Activated gamma-delta T cell treated with anti-CD3 and anti-CD28 coated beads, Interleukin-2, amount 50 U/mL, for 16 hours (primary cell): ENCODE measurements at places on chromosomes 12 and 14.

DNA sequence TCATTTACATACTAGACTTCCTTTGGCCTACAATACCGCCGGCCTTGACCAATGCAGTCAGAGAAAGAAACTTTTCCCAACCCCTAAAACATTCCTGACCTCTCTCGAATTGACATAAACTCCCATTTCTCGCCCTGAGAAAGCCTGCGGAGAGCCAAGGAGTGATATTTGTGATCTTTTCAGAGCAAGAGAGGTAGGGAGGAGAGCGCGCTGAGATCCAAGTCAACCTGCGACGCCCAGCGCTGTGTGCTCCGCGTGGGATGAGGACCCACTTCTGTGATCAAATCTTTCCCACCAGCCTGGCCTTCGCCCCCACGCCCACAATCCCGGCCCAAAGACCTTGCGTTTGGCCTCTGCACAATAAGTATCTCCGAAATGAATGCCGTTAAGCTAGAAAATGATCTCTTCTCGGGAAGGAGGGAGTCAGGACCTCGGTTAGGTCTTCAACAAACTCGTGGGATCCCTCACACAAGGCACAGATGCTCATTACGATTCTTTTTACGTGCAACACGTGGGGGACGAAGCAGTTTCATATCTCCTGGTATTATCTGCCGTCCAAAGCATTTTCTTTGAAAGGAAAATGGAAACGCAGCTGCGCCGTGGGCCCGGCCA is 6.3 kb upstream of the NPAS3 start:
- no peak for DNase-seq

DNA sequence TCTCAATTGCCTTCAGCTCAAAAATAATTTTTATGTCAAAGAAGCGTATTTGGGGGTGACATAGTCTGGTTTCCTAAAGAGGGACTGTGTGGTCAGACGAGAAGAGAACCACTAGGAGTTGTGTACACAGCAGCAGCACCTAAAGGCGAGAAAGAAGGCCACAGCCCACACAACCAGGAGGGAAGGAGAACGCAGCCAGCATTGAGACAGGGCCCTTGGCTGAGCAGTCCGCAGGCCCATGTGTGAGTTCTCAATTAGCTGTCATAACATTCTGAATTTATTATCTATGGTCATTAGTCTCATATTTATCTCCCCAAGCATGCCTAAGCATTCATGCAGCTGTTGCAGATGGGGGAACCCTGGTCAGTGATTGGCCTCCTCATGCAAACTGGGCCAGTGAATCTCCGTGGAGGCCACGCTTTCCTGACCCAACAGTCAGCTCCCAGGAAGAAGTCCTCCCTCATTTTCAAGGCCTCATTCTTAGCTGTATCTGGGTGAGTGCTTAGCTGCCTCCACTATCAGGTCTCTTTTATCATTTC is 81.2 kb upstream of the ATF7IP start:
- no peak for DNase-seq

- no peak for DNase-seq
Observed at GRCh38 chr12:118299791-118300460, 72.8 kb downstream of the TAOK3 start.

GRCh38 chr12:130044991-130045621 is 117.2 kb upstream of the FZD10 start:
- no peak for DNase-seq

DNA sequence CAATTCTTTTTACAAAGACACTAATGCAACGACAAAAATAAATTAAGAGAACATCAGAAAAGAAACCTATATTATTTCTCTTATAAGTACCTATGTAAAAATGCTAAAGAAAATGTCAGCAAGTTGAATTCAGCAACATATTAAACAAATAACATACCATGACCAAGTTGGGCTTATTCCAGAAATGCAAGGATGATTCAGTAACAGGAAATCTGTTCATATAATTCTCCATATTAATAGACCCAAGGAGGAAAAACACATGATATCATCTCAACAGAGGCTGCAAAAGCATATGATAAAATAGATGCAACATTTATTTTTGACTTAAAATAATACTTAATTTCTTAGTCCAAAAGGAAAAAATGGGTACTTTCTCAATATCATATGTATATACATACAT is 25.1 kb upstream of the GPHB5 start:
- DNase-seq = no peak

GRCh38 chr12:72995616-72996015 is 723.4 kb downstream of the TRHDE start:
- DNase-seq = no peak

GRCh38 chr14:64786296-64787149 is 82.3 kb downstream of the PLEKHG3 start:
- no peak for DNase-seq

GRCh38 chr12:132686825-132687210 is 324 bp downstream of the POLE start:
- DNase-seq = no peak

DNA sequence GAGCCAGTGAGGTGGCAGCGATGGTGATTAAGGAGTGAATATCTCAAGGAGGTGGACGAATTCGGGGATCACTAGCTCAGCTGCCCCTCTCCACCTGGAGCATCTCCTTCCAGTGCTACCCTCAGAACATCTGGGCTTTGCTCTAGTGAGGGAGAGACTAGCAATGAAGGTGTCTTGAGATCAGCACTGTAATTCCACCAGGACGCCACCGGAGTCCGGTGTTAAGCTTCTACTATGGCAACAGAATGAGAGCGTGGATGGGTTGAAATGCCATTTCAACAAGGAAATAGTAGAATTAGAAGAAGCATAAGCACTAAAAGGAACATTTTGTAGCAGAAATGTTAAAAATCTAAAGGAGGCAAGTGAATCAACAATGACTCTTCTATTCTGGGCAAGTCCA is 61.1 kb downstream of the NTF3 start:
- no peak for DNase-seq

GRCh38 chr12:21655591-21655990 is 2.1 kb downstream of the LDHB start:
- no peak for DNase-seq

DNA sequence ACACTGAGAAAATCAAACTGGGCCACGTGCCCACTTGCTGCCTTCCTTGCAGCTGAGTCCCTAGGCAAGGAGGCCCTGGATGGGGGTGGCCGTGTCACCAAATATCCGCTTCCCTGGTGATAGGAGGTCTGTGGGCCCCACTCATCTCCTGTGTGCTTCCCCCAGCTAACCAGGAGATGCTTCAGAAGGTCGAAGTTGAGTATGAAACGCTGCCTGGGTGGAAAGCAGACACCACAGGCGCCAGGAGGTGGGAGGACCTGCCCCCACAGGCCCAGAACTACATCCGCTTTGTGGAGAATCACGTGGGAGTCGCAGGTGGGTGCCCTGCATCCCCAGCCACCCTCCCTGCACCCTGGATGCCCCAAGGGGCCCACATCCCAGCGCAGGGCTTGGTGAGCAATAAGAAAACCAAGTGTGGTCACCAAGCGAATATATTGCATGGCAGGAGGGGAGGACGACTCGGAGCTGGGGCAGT is 6.8 kb upstream of the SIVA1 start:
- no peak for DNase-seq

- no peak for DNase-seq
Observed at GRCh38 chr12:127422935-127423566, 843.9 kb upstream of the TMEM132C start.

DNA sequence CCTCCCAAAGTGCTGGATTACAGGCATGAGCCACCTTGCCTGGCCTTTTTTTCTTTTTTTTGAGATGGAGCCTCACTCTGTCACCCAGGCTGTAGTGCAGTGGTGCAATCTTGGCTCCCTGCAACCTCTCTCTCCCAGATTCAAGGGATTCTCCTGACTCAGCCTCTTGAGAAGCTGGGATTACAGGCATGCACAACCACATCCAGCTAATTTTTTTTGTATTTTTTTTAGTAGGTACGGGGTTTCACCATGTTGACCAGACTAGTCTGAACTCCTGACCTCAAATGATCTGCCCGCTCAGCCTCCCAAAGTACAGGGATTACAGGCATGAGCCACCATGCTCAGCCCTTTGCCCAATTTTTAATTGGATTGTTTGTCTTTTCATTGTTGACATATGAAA is 58.0 kb downstream of the SINHCAF start:
- no peak for DNase-seq

- DNase-seq = no peak
Observed at GRCh38 chr12:65832217-65832616, 7.9 kb downstream of the HMGA2 start.

- DNase-seq = no peak
Observed at GRCh38 chr14:68268197-68268596, 448.6 kb downstream of the RAD51B start.

DNA sequence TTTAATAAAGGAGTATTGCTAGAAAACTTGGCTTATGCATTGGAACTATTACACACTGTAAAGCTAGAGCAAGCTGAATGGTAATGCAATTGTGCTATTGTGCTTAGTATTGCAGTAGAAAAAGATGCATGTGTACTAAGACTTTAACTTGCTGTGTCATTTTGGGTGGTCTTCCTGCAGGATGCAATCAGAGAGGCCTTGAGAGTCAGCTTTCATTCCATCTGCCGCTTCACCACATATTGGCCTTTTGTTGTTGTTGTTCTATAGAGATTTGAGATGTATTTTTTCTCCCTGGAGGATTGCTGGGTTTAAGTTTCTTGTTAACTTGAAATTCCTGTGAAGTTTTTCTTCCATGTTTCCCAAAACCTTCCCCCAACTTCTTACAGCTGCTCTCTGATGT is 449.7 kb downstream of the TMTC2 start:
- DNase-seq = no peak

DNA sequence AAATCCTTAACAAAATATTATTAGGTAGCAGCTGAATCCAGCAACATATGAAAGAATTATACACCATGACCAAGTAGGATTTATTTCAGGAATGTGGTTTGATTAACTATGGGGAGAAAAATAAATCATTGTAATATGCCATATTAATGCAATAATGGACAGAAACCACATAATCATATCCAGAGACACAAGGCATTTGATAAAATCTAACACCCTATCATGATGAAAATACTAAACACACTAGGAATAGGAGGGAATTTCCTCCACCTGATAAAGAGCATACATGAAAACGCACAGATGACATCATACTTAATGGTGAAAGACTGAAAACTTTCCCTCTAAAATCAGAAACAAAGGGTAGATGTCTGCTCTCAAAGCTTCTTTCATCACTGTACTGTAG is 238.9 kb downstream of the PHLDA1 start:
- DNase-seq = no peak

- no peak for DNase-seq
Observed at GRCh38 chr12:14264778-14265177, 100.7 kb upstream of the ATF7IP start.

GRCh38 chr12:68198507-68199086 is 27.0 kb downstream of the IL26 start:
- no peak for DNase-seq

- no peak for DNase-seq
Observed at GRCh38 chr12:78315028-78315427, 484.3 kb downstream of the NAV3 start.

DNA sequence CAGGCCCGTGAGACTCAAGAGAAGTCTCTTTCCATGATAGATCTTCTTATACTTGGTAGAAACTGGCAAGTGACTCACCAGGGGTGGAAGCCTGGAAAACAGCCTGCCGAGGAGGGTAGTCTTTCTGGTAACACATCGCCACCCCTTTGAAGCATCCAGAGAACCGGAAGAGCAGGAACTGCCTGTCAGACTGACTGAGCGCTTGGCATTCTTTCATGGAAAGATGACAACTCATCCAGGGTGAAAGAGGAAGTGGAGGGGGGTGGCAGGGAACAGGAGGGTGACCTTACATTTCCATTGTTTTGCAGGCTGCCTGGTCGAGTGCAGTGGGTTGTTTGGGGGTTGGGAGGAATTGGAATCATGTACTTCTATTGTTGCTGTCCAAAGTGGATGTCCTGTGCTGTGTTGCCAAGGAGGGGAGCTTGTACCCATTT is 34.5 kb downstream of the PRKCH start:
- no peak for DNase-seq

- DNase-seq = no peak
Observed at GRCh38 chr12:31035226-31035625, 38.4 kb upstream of the DDX11 start.

DNA sequence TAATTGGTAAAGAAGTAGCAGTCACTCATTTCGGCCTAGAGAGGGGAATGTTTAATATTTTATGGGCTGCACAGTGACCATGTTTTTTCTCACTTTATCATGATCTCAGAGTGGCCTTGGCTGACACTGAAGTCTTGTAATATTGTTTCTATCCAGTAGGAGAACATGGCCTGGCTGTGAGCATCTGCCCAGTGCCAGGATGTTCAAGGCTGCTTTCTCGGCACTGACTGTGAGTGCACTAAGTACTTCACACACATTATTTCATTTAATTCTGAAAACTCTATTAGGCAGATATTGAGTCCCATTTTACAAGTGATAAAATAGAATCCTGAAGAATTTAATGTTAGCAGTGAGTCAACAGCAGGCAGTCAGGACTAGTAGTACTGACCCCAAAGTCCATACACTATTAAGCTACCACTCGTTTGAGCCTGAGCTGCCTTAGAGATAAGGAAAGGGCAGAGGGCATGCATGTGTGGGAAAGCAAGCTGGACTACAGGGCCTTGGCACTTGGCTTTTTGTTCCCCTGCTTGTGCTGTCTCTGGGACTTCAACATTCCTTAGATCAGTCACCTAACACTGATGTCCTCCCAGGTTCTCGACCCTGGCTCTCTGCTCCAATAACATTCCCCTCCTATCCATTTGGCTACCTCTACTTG is 42.2 kb upstream of the APPL2 start:
- no peak for DNase-seq

DNA sequence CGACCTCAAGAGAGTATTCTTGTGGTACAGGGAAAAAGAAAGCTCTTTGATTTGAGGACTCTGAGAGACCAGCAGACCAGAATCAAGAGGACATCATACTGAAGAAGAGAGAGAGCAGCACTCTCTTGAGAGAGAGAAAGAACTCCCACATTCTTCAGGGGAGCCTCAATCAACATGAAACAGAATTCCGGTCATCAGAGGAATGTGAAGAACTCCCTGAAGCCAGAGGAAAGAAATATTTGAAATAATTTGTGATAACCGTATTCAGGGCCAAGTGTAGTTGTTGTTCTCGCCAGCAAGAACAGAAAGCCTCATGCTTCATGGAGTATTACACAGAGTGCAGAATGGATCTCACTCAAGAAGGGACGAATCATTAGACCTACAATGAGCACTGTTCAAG is 363.8 kb upstream of the TMEM132C start:
- DNase-seq = no peak

DNA sequence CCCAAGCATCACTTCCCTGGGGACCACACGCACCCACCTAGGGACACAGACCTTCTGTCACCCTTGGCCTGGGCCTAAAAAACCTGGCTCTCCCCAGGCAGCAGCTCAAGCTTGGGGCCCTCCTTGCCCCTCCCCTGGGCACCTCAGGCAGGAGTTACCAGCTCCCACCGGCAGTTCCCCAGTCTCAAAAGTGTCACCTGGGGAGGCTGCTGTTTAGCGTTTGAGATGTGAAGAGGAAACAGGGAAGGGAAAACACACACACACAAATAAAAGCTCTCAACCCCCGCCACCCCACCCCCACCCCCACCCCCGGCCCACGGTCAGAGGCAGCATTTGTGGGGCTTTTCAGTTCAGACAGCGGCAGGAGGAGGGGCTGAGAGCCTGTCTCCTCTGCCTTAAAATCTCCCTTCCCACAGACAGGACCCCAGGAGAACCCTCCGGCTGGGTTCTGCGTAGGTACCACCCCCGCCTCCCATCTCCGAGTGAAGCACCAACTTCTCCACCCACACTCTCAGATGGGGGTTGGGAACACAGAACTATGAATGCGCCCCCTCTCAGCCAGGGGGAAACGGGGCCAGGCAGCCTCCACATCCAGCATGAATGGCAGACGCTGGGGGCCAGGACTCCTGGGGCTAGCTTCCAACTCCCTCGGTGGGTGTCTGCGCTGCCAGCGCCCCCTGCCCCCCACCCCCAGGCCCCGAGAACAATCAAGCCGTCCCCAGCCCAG is 3.0 kb downstream of the NCOR2 start:
- DNase-seq = no peak

GRCh38 chr12:131640525-131640924 is 70.4 kb upstream of the SFSWAP start:
- DNase-seq = no peak
